ENCODE measurements at places on chromosomes 16 and 17. TPM values are rescaled to one million over a fixed set of nuclear protein-coding genes. Genes with fewer than 3 reads are reported as not detected.

The CACNG3 gene
- not detected for polyA plus RNA-seq

The KRT33B gene
- not detected for polyA plus RNA-seq

The WDR45B gene
- 82.3 TPM for polyA plus RNA-seq

DNA sequence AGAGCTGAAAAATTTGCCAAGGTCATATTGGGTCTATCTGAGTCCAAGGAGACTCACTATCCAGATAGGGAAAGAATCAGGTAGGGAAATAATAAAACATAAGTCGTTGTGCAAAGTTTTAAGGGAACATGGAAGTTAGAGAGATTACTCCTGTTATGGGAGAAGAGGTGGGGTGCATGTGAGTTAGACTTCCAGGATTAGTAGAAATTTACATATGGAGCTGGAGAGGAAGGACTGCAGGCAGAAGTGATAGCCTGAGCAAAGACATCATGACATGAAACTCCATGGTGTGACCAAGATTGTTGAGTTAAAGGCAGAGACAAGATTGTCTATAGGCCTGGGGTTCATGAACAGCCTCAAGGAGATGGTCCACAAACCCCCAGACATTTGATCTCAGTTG lies 5.8 kb upstream of the KSR1 start:
- no peak for DNase-seq

GRCh38 chr16:788399-789126 lies at the start of gene CHTF18:
Gene CHTF18, plus strand, starts transcription at chr16:788620. Its CDS starts 65 bp downstream, at chr16:788685.
- DNase-seq: peak; percentile 93

DNA sequence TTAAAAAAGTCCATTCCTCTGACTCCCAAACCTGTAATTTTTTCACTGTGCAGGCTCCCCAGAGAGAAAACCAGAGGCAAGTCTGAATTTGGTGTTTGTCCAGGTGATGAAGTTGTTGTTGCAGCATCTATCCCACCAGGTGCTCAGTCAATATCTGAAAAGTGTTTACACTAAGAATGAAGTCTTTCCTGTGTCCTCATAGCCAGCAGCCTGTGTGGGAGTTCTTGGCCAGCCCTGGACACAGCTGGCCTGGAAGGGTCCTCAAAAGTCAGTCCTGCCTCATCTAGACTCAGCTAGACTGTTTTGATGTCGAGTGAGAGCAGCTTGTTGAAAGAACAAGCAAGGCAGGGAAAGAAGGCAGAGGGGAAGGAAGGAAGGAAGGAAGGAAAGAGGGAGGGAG lies 3.3 kb upstream of the PMP22 start:
- no peak for DNase-seq

- no peak for DNase-seq
These were observed 7.2 kb downstream of the EPN2 start for GRCh38 chr17:19244357-19244756.

DNA sequence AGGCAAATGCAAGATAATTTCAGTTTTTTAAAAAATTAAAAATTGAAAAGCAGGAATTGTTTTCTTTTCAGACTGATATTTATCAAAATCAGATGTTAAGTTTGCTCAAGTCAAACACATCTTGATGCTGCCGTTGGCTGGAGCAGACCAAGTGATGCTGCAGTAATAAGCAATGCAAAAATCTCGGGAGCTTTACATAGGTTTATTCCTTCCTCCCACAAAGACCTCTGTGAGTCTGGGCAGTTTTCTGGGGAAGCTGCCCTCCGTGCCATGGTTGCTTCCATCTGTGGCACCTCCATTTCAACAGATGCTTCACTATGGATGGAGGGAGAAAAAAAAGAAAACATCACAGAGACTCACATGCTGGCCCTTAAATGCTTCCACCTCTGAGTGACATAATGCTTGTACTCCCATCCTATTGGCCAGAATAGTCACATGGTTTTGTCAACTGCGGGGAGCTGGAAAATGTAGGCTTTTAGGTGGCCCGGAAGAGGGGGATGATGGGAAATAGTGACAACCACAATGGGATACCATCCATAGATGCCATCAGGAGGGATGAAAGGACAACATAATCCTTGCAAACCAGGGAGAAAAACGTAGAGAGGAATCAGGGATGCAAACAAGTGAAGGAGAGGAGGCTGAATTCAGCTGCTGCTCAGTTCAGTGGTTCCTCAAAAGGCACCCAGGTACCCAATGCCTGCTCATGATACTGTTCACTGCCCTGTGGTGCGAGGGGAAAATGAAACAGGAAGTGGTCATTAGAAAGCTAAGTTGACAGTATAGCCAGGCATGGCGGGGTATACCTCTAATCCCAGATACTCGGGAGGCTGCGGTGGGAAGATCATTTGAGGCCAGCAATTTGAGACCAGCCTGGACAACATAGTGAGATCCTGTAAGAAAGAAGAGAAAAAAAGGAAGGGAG lies 13.5 kb upstream of the ERCC4 start:
- DNase-seq: no peak

DNA sequence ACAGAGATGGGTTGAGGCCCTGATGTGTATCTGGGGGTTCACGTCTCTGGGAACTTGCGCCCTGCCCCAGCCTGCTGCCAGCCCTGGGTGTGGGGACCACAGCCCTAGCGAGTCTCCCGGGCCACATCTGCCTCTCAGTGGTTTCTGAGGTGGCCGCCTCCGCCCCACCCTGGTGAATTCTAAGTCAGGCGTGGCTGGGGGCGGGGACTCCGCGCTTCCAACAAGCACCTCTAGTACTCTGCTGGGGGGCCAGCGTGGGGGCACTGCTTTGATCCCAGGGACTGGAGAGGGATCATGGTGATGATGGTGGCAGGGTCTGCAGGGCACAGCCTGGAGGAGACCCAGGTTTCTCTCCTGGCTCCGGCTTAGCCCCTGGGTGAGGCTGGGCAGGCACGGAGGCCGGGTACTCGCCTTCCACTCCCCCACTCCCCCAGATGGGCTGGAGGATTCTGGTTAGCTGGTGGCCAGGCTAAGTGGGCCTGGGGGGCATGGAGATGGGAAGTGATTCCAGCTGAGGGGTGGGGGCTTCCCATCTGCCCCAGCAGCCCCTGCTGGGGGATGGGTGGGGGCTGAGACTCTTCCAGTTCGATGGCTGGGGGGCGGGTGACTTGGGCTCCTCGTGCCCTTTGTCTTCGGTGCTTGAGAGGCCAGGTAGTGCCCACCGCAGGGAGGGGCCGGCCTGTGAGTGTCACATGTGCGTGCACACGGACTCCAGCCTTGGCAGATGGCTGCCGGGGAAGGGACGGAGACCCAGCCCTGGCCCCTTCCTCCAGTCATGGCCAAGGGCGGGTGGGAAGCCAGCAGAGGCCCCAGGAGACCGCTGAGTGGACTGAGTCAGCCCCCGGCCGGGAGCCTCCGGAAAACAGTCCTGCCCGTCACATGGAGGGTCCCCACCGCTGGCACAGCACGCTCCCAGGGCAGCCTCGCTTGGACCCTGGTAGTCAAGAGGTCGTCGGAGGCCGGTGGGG lies 3.9 kb downstream of the GLIS2 start:
- no peak for DNase-seq

- no peak for DNase-seq
These were observed 40.2 kb upstream of the CIBAR2 start for GRCh38 chr16:85152414-85153030.

DNA sequence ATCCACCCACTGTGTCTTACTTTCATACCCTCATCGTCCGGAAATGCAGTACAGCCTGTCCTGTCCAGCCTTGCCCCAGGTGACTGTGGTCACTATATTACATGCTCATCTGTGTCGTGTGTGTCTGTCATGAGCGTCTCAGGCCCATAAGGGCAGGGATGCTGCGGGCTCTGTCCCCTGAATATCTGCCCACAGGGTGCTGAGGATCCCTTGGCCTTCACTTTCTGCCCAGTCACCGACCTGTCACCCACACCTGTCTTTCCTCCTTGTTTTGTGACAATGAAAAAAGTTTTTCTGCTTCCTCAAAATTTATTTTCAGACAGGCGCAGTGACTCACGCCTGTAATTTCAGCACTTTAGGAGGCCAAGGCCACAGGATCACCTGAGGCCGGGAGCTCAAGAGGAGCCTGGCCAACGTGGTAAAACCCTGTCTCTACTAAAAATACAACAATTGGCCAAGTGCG lies 1.4 kb upstream of the CTRB1 start:
- DNase-seq: no peak

GRCh38 chr16:25563700-25564099 lies 128.1 kb upstream of the HS3ST4 start:
- DNase-seq: no peak

DNA sequence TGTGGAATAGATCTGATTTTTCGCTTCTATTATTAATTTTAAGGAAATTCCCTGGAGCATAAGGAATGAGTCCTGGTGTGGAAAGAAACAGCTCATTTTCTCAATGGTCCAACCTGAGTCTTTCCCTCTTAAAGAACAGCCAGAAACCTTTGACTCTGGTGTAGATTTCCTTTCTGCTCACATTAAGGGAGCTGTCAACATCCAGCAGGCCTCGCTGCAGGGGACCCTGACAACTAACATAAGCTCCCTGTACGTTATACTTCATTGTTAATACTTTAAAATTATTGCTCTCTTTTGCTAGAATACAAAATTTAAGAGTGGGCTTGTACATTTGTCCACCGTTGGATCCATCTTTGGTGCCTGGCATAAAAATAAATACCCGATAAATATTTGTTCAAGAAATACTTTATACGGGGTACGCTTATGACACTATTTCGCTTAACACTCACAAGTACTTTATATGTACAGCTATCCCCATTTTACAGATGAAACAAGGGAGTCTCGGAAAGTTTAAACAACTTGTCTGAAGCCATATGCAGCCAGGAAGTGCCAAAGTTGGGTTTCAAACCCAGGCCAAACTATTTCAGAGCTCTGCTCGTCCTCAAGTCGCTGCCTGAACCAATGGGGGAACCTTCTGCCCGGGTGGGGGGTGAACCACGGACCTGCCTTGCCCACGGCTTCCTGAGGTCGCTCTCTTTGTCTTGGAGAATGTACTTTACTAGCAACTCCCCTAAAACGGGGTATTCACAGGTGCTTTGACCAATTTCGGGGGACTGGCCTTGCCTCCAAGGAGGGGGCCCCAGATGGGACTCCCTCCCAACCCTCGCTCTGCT lies 611 bp downstream of the SMARCE1 start:
- DNase-seq: peak; percentile 49

GRCh38 chr16:87060034-87060986 lies 256.9 kb downstream of the C16orf95 start:
- DNase-seq: peak; percentile 50

DNA sequence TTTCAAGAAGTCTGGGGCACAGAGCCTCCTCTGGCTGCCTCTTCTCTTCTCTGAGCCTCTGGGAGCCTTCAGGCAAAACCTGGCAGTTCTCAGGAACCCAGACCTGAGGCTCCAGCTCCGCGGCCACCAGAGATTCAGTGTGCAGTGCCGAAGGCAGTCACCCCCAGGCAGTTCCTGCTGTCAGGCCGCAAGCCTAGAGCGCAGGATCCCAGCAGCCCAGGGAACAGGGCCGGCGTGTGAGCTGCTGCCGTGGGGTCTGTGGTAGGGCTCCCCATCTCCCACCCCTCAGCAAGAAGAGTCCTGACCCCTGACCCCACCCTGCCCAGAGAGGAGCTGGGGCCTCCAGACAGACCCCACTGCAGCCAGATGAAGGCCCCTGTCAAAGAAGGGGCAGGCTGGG lies 78.2 kb downstream of the AMFR start:
- no peak for DNase-seq
